Left renal pelvis (tissue), 4 donors: ENCODE measurements at places on chromosomes 12 and 14. TPM values are rescaled to one million over a fixed set of nuclear protein-coding genes. Genes with fewer than 3 reads are reported as not detected.
A peak's percentile ranks its signal among the peaks of the same experiment; 100 is the strongest.

LRFN5 gene
- polyA plus RNA-seq: 13.2 TPM

DNA sequence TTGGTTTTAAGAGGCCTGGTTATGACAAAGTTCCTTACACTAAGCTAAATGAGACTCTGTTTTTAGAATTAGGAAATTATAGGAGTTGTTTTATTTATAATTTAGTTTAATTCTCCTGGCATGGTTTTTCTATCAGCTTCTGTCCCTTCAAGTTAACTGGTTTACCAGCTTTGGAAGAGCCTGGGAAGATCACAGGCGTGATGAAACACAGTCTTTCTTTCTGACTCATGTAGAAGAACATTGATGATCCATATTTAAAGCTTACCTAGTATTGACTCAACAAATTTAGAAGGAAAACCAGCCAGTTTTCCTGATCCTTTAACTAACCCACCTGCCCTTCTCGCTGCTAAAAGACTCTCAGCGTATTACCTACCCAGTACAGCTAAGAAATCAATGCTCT lies 155.2 kb downstream of the TGFB3 start:
- DNase-seq: no peak

NGDN gene
- polyA plus RNA-seq: 68.6 TPM

KRT75 gene
- not detected for polyA plus RNA-seq

DNA sequence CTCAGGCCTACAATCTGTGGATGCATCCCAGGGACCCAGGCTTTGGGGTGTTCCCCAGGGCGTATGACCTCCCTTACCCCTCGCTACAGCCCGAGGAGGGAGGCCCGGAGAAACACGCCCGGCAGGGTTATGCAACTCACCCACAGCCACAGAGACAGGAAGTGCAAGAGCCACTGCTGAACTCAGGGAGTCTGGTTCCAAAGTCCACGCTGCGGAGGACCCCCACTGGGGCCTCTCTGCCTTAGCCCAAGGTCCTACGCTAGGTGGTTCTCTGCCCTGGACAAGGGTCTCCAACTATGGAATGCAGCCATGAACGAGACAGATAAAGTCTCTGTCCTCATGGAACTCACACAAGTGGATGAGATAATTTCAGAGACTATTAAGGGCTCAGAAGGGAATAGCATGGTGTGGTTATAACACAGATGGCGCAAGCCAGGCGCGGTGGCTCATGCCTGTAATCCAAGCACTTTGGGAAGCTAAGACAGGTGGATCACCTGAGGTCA lies 11.3 kb downstream of the SCARB1 start:
- DNase-seq: no peak

SDS gene
- 0.32 TPM for polyA plus RNA-seq

NTF3 gene
- polyA plus RNA-seq: 4.3 TPM

CCDC38 gene
- 0.54 TPM for polyA plus RNA-seq

GRCh38 chr12:4535871-4536270 lies 2.8 kb upstream of the RAD51AP1 start:
- no peak for DNase-seq

DNA sequence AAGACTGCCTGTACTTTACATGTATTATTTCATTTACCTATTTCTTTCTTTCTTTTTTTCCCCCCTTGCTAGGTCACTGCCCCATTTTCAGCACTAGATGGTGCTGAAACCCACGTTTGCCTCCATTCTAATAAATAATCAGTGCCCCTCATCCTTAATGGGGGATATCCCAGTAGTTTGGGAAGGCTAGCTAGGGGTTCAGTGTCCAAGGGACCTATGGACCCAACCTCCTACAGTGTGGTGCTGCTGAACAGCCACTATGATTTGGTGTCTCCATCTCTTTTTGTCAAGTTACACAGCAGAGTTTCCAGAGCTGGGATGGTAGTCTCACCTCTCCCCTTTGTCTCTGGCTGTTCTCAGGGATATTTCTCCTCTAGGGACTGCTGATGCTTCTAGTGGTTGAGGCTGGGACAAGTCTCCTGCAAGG lies 6.5 kb upstream of the HCFC2 start:
- DNase-seq: no peak

SRRM4 gene
- 0.01 TPM for polyA plus RNA-seq

GRCh38 chr12:121287267-121287954 lies 9.1 kb downstream of the CAMKK2 start:
- no peak for DNase-seq

- no peak for DNase-seq
Observed at GRCh38 chr12:91113621-91114020, 2.3 kb upstream of the LUM start.

DNA sequence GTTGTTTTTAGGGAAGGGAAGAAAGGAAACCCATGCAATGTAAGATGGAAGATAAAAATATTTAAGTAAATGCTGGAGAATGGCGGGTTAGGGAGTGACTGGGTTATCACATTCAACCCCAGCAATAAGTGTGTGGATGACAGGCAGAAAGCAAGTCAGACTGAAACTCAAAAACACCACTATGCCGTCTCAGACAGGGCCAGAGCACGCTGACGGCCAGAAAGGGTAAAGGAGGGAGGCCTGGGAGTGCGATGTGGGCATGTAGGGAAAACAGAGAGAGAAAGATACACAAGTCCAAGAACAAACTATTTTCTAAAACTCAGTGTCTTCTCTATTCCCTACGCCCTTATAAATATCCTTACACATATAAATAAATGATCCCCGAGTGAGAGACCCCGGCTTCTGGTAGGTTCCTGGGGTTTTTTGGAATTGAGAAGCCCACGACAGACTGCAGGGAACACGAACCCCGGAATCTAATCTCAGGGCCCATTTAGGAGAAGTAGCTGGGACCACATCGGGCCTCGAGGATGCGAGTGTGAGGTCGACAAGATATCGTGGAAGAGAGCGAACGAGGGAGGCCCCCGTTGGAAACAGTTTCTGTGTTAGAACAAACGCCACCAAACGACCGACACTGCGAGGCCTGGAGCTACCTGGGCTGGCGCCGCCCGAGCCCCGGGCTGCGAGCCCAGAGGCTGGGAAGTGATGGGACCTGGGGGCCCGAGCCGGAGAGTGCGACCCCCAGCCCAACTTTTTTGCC lies 735 bp upstream of the OTX2 start:
- DNase-seq: no peak

GALNT6 gene
- 1.4 TPM for polyA plus RNA-seq

GRCh38 chr12:124536641-124537040 lies 30.8 kb downstream of the NCOR2 start:
- DNase-seq: no peak

STRAP gene
- polyA plus RNA-seq: 221 TPM

GRCh38 chr14:31718585-31718984 lies 157.4 kb downstream of the NUBPL start:
- no peak for DNase-seq

GRCh38 chr12:19312637-19313036 lies 126.7 kb upstream of the AEBP2 start:
- DNase-seq: no peak

- DNase-seq: no peak
Observed at GRCh38 chr14:51735851-51736250, 84.1 kb downstream of the FRMD6 start.

FAM216A gene
- polyA plus RNA-seq: 23.2 TPM

ADGRD1 gene
- polyA plus RNA-seq: 18.3 TPM

BMAL2 gene
- 3.0 TPM for polyA plus RNA-seq

- no peak for DNase-seq
Observed at GRCh38 chr12:132544498-132544897, 54.5 kb downstream of the FBRSL1 start.

- no peak for DNase-seq
Observed at GRCh38 chr12:25884024-25884919, 74.2 kb upstream of the RASSF8 start.

SLC5A8 gene
- 25.2 TPM for polyA plus RNA-seq

GALNT8 gene
- 3.1 TPM for polyA plus RNA-seq

DNA sequence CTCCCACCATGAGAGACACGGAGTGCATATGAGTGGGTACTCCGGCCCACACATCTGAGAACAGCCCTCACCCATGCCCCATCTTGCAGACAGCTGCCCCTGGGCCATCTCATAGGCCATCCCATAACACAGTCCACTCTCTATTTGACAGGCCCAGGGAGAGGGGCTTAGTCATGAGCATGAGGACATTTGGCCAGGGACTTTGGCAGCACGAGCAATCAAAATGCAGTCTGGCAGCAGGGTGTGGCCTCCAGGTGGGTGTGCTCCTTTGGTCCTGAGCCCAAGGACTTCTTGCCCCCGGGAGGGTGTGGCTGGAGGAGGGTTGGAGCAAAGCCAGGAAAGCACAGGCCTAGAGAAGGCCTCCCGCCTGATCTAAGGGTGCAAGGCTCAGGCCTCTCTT lies 25.6 kb downstream of the EMP1 start:
- DNase-seq: no peak

GRCh38 chr12:76460807-76461206 lies 98.8 kb downstream of the OSBPL8 start:
- no peak for DNase-seq

DNA sequence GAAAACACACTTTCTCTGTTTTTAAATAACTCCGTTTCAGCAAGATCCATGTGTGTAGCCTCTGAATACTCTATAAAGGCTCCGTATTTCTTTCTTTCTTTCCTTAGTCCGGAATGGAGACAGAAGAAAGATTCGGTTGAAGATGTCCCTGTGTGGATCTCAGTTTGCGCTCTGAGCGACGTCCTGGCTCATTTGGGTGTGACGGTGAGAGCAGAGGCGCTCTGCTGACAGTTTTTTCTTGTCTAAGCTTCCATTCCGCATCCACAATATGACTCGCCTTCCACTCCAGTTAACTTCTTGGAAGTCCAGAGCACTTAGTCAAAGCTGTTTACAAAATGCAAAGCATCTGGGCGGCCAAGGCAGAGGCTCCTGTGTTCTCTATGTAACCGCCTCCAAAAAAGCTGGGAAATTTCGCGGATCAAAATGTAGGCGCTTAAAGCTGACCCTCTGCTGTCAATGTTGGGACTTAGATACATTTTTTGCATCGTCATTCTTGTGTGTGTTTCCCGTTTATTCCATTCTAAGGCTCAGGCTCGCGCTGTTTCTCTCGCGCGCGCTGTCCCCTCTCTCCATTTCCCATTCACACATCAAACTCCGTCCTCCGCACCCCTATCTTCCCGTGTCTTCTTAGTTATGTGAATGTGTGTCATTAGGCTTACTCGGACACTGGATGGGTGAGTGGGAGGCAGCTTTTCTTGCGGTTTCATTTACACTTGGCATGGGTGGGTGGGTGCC lies 880 bp upstream of the FLRT2 start:
- DNase-seq: peak; percentile 60
